ENCODE measurements at places on chromosomes 5 and 9.

GRCh38 chr9:109518621-109519335 lies 20.7 kb upstream of the PTPN3 start:
- no peak for DNase-seq

- no peak for DNase-seq
These were observed 151.2 kb downstream of the ERCC6L2 start for GRCh38 chr9:96026655-96027213.

DNA sequence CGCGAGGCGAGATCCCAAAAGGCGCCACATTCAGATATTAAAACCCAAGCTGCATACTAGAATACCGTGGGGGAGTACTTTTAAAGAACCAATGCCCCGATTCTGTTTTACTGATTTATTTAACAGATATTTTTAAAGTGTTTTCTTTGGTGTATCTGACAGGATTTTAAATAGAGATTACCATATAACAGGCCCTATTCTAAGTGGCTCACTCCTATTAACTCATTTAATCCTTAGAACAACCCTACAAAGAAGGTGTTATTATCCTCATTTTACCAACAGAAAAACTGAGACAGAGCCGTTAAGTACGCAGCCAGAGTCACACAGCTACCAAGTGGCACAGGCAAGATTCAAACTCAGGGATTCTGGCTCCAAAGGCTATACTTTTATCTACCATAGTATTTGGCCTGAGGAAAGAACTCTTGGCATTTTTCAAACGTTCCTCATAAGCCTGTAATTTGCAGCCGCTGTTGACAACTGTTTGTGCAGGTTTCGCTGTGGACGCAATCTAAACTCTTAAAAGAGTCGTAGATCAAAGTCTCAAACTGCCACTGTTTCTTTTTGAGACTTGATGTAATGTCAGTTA lies 550 bp upstream of the TMEM245 start:
- no peak for DNase-seq

DNA sequence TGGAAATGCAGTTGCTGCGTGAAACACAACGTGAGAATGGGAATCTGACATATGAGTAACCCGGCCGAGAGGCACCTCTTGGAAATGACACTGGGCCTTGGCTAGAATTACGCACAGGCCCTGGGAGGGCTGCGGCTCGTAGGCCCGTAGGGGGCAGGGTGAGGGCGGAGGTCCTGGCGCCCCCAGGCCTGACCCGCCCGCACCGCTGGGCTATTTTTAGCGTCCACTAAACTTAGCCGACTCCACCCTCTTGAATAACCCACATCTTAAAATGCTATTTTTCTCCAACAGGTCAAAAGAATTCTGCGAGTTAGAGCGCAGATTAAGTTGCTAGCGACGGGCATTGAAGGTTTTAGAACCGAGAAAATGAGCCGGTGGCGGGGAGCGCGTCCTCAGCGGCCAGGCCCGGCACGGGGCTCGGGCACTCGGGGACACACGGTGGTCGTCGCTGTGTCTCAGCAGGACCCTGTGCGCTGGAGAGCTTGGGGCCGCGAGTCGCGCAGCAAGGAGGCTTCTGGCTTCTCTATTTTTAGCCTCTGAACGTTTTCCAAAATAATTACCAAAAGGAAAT lies 168.5 kb downstream of the AUH start:
- DNase-seq = peak; percentile 88

DNA sequence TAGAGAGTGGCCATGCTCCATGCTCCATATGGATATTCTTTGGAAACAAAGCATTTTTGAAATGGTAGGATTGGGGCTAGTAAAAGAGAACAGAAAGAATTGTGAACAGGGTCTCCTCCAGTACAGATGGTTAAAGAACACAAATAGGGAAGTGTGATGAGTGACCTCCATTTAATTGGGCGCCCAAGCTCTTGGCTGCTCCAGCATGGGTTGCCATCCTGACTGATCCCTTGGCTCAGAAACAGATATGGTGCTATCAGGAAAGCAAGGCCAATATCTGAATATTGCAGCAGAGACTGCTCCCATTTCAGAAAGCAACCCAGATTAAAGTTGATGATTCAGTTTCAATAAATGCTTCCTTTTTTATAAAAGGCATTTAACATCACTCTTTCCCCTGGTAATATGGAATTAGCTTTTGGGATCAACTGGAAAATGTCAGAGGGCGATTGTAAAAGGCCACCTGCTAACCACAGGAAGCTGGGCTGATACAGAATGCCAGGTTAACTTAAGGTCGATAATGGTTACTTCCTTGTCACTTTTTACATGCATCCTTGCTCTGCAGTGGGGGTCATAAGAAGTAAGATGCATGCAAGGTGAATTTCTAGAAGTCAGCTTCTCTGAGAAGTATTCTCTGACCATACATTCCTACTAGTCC lies 52.9 kb downstream of the TMC1 start:
- DNase-seq = no peak

DNA sequence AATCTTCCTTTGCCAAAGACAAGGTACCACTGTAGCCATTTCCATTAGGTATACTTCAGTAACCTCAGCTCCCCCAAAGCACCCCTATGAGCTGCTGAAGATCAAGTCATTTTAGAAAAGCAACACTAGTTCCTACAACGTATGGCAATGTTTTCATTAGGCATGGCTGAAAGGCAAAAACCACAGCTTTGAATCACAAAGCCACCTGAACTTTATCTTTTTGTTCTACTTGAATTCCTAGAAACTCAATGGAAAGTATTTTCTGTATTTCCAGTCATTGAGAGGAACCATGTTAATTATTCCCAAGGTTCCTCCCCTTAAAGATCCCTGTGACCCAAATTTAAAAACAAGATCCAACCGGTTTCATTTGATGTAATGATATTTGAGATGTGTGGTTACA lies 152.1 kb downstream of the EFNA5 start:
- no peak for DNase-seq

GRCh38 chr9:115992834-115993233 lies 160.8 kb upstream of the PAPPA start:
- no peak for DNase-seq
